ENCODE measurements at places on chromosomes 12 and 14. TPM values are rescaled to one million over a fixed set of nuclear protein-coding genes. Genes with fewer than 3 reads are reported as not detected.

- no peaks in the 10 kb centered on the region for H3K27me3 ChIP-seq
- peaks cover 29% of the 10 kb centered on the region for H3K36me3 ChIP-seq
- peak overlapping the region; percentile 100 for H3K4me3 ChIP-seq
- DNase-seq, result no peak
Measured at GRCh38 chr12:131711551-131712205, 788 bp downstream of the SFSWAP start.

CEP83 gene
- total RNA-seq, result 11.9 TPM

GPRC5D gene
- total RNA-seq, result not detected

GLIPR1 gene
- total RNA-seq, result 68.2 TPM

TM9SF1 gene
- 72.5 TPM for total RNA-seq

All from left lung (tissue), 14 donors.